ENCODE measurements at places on chromosomes 7 and 10. TPM values are rescaled to one million over a fixed set of nuclear protein-coding genes. Genes with fewer than 3 reads are reported as not detected.

DNA sequence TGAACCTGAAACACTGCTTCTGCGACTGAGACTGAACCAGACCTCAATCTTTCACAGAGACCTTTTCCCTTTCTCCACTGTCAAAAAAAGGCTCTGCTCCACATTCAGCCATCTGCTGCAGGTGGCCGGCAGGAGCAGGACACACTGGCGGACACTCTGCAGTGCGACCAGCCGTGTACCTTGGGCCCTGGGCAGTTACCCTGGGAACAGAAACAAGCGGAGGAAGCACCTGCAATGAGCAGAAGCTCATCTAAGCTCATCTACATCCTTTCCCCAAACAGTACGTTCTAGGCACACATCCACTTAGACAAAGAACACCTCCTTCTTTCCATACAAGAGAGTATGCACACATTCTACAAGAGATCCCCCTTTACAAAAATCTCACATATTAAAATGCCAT, 22.8 kb downstream of the VOPP1 start:
- DNase-seq = no peak

The TCF7L2 gene
- 7.1 TPM for total RNA-seq

The CC2D2B gene
- total RNA-seq = 0.86 TPM

DNA sequence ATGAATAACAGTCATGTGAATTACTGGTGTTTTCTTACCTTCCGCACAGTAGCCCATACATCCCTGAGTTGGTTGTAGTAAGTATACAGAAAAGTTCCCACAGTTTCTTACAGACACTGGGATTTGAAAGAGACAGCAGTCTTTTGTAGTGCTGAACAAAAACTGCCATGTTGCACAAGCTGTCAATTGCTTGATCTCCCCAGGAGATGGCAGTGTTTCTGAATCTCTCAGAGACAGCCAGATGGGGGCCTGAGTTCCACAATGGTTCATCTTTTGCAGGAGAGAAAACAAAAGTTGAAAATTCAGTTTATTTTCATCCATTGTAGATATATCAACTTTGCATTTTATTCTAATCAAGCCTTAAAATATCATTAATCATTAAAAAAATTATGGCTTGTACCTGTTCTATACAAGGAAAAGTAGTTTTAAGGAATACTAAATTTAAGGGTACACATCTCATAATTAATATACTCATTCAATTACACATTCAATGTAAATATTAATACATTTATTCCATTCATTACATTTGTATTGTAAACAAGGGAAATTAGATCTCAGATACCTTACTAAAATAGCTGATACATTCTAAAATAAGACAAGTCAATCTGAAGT, 14.5 kb downstream of the VWDE start:
- peak; percentile 59 for DNase-seq

The PHKG1 gene
- total RNA-seq = 0.43 TPM

All from fibroblast of villous mesenchyme (primary cell).